ENCODE measurements at places on chromosomes 13 and 19.

GRCh38 chr13:51921790-51922740 lies 60.3 kb downstream of the CCDC70 start:
- no peak for ATAC-seq

DNA sequence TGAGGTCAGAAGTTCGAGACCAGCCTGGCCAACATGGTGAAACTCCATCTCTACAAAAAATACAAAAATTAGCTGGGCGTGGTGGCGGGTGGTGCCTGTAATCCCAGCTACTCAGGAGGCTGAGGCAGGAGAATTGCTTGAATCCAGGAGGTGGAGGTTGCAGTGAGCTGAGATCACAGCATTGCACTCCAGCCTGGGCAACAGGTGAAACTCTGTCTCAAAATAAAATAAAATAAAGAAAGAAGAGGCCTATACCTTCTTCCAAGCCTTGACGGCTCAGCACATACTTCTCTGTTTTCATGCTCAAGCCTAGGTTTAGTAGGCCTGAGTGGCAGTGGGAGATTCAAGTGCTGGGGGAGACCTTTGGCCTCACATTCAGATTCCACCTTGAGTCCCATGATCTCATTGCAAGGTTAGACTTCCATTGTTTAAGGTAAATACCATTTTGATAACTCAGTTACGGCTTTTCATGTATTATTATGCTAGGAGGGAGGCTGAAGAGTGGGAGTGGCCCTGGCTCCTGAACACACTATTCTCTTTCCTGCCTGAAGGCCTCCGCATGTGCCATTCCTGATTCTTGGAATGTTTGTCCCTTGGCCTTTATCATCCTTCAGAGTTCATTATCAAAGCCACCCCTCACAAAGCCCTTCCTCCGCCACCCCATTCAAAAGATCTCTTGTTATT lies 1.6 kb upstream of the SPINT2 start:
- ATAC-seq, result no peak

DNA sequence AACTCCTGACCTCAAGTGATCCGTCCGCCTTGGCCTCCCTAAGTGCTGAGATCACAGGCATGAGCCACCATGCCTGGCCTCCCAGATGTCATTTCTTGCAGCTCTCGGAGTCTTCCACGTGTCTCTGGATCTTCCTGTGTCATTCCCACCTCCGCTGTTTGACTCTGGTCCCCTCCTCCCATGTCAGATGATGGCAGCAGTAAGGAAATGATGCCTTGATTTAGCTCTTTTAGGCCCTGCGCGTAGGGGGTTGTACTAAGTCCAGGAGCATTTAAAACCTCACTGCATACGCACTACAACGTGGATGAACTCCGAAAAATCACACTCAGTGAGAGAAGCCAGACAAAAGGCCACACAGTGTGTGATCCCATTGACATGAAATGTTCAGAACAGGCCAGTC lies 113.1 kb downstream of the GNG7 start:
- ATAC-seq, result no peak

DNA sequence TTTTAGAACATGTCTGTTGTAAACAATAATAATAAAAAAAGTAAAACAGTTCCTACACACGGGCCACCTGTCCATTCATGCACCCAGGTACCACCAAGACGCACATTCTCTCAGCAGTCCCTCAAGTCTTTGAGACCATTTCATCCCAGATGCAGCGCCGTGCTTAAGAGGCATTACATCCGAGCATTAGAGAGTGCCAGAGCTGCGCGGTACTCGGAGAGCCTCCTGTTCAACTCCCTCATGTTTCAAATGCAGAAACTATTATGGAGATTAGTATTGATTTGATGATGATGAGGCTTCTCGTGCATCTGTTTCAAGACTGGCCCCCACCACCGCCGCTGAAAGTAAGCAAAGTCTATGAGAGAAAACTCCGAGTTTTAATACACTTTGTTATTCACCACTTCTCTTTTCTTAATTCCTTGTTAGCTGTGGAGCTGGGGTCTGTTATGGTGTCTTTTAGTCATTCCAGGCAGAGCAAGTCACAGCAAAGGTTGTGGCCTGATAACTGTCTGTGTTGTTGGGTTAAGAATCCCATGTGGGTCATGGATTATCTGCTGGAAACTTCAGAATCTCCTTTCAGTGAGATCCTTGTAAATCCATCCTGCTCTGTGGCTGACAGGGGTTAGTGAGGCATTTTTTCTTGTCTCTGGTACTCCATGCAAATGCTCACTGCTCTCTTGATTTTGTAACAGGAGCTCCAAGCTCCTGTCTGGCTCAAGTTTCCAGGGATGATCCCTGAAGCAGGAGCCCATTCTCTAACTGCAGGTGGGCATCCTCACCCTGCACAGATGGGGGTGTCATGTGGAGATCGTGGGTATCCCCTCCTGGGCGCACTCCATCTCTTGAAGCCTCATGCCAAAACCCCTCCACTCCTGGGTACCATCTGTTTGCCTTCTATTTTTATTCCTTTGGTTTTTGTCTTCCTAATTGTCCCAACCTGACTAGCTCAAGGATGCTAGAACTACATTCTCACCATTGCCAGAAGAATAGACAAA lies 74.9 kb upstream of the MTIF3 start:
- peak; percentile 33 for ATAC-seq

- no peak for ATAC-seq
These were observed 53.3 kb downstream of the PARP4 start for GRCh38 chr13:24459234-24459633.

DNA sequence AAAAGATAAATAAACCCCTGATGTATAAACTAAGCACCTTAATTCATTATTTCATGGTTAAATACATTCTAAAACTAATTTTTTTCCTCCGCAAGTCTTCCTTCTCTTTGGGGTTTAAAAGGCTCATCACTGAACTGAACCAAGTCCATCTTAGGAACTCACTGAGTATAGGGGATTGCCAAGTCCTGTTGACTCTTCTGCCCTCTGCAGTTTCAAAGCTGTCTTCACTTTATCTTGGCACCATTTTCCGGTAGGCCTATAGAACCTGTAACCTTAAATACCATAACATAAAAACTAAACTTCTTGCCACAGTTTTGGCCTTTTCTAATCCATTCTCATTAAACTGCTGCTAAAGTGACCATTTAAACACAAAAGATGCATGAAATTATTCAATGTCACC lies 66.5 kb upstream of the USPL1 start:
- peak; percentile 68 for ATAC-seq

DNA sequence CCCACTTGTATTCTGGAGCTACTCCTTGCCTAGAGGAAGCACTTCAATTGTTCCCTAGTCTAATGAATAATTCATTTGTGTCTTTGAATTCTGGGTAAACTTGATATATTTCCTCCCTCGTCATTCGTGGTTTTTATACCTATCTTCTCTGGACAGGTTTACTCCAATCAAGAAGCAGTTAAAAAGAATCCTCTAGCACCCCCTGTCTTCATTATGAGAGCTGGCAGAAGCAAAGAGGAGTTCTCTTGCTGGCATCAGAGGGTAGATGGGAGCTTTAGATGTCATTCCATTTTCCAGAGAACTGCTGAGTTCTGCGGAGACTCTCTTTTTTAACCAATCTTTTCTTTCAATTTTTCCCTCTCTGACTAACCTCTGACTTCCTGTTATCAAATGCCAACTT lies 627.7 kb downstream of the FGF9 start:
- ATAC-seq, result no peak

DNA sequence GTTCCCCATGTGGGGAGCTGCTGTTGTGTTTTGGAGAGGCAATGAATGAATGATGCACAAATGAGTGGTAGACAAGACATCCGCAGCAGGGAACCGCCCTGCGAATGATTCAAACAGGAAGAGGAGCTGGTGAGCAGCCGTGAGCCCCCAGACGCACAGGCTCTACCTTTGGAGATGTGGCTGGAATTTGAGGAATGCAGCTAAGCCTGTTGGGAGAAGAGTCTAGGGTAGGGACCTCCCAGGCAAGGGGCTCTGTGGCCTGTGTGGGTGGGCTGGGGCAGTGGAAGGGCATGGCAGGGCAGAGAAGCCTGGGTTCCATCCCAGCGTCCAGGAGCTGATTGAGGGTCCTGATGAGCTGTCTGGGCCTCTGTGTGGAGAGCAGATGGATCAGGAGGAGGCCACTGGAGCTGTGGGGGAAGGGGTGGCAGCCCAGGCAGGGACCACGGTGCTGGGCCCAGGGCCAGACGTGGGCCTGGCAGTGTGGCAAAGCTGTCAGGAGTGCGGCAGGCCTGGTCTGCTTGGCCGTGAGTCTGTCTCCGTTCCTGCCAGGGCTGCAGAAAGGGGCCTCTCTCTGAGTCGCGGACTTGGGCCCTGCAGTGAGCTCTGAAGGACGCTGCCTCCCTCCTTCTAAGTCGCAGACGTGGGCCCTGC lies 41.8 kb upstream of the DCUN1D2 start:
- no peak for ATAC-seq

GRCh38 chr13:113354831-113355610 lies 8.9 kb downstream of the GRTP1 start:
- ATAC-seq, result no peak

DNA sequence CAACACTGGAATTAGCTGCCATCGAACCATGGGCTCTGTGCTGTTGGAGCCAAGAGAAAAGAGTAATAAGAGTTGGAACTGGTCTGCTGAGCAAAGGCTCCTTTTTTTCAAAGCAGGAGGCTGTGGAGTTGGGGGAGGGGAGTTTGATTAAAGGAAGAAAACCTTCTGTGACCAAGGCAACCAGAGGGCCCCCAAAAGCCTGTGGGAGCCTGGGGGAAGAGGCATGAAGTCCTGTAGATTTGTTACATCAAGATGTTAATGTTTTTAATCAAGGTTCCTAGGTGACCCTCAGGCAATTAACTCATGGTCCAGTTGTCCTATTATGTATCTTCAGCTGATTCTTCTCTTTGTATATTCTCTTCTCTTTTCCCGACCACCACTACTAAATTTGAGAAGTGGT lies 403.9 kb downstream of the NDFIP2 start:
- ATAC-seq, result no peak

DNA sequence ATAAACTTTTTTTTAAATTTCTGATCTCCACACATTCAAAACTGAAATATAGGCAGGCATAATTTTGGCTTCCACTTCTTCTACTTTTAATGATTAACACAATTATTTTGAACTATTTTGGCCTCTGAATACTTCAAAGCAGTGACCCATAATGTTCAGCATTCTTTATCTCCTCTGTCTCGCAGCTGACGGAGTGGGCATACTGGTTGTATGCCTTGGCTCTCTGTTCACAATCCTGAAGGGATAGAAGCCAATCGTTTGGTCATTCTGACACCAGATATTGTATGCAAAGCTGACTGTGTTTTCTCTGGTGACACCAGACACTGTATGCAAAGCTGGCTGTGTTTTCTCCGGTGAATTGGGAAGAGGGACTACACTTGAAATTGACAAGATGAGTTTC lies 833.0 kb downstream of the EFNB2 start:
- no peak for ATAC-seq

DNA sequence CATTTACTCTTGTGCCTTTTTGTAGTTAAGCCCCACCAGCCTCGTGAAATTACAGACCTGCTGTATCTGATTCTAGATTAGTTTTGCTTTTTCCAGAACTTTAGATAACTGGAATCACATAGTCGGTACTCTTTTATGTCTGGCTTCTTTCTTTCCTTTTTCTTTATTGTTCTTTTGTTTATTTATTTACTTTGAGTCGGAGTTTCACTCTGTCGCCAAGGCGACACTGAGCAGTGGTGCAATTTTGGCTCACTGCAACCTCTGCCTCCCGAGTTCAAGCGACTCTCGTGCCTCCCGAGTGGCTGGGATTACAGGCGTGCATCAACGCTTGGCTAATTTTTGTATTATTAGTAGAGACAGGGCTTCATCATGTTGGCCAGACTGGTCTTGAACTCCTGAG lies 6.0 kb upstream of the NCCRP1 start:
- no peak for ATAC-seq

DNA sequence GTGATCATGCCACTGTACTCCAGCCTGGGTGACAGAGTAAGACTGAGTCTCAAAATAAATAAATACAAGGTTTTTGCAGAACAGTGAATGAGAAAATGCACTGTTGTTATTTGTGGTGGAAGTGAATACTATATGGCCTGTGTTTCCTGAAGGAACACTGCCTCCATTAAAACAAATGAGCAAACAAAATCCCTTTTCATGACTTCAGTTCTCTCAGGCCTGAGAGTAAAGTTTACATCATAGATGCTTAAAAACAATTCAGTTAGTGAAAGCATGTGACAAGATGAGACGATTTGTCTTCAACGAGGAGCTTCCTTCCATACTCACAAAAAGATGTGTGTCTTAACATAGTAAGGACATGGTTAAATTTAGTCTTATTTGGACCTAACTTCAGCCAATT lies 14.4 kb downstream of the SPINT2 start:
- no peak for ATAC-seq

DNA sequence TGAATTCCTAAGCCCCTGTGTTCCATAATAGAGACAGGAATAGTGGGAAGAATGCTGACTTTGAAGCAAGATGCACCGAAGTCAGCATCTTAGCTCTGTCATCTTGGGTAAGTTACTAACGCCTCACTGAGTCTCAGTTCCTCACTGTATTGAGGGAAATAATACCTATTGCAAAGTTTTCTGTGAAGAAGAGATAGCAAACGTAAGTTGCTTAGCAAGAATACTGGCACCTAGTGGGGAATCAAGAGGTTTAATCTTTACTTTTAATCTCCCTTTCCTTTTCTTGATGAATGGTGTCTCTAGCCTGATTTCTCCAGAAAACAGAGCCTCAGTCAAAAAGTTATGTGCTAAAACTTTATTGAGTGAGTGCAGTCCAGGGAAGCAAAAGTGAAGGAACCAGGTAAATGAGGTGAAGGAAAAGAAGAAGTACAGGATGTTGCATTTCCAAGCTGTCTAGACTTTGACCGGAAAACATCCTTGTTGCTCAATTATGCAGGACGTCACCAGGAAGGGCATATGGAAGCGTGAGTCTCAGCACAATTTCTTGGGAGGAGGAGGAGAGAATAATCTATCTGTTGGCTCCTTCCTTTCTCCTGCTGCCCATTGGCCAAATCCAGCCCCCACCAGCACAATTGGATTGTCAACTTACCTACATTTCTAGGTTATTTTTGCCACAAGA lies 210.0 kb downstream of the B3GLCT start:
- no peak for ATAC-seq

GRCh38 chr13:111219280-111219679 lies 101.2 kb upstream of the TEX29 start:
- no peak for ATAC-seq

DNA sequence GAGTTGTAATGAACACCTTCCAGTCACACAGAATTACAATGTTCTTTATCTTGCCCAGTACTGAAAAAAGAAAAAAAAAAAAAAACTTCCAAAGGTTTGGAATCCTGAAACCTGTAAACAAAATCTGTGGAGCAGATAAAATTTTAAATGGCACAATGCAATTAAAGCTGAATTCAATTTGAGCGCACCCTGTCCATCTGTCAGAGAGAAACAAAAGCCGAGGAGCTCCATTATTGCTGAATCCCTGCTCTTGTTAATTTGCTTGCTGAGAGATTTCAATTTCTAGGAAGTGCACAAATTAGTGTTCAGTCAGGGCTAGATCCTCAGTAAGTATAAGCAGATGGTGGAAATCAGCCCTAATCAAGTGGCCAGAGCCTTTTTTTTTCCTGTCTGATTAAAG lies 65.2 kb downstream of the DACH1 start:
- peak; percentile 59 for ATAC-seq

- ATAC-seq, result no peak
These were observed 310.3 kb downstream of the KLF5 start for GRCh38 chr13:73369095-73369494.
